ENCODE measurements at places on chromosomes 11 and 22.
A peak's percentile ranks its signal among the peaks of the same experiment; 100 is the strongest.

DNA sequence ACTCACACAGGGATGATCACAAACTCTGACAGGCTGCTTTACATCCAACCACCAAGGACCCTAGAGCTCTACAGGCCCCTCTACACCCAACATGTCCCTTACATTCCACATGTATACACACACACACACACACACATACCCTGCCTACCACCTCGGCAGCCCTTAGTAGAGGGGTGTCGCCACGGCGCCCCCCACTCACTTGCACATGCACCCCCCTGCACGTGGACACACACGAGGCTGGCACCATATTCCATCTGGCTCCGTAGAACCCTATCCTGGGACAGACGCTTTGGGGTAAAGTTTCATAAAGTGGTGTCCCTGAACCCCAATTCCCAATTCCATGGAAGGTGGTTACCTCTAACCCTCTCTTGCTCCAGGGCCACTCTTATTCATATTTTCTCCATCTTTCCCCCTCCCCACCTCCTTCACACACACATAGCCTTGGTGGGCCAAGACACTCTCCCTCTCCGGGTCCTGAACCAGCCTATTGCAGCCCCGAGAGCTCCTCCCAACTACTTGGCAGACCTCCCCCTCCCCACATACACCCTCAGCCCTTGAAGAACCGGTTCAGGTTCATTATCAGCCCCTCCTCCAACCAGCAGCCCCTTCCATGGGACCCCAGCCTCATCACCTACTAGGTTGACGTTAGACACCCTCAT lies 809 bp downstream of the PDE2A start:
- no peak for DNase-seq

GRCh38 chr11:774873-775592 lies 2.3 kb downstream of the GATD1 start:
- DNase-seq, result no peak

DNA sequence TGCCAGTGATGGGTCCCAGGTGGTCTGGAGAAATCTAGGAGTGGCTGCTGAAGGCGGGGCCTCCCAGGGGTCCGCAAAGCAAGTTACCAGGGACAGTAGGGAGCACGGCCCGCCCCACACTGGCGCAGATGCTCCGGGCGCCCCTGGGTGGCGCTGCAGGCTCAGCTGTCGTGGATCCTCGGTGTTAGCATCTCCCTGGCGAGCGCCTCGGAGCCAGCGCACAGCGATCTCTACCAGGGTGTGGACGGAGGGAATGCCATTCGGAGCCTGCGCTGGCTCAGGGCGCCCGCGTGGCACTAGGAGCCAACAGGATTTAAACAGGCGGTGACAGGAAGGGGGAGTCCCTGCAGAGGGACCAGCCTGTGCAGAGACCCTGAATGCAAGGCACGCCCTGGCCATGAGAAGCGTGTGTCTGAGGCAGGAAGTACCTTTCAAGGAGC lies 20.2 kb downstream of the FADS3 start:
- DNase-seq, result peak; percentile 96

GRCh38 chr11:71284525-71285092 lies 32.2 kb upstream of the SHANK2 start:
- no peak for DNase-seq

DNA sequence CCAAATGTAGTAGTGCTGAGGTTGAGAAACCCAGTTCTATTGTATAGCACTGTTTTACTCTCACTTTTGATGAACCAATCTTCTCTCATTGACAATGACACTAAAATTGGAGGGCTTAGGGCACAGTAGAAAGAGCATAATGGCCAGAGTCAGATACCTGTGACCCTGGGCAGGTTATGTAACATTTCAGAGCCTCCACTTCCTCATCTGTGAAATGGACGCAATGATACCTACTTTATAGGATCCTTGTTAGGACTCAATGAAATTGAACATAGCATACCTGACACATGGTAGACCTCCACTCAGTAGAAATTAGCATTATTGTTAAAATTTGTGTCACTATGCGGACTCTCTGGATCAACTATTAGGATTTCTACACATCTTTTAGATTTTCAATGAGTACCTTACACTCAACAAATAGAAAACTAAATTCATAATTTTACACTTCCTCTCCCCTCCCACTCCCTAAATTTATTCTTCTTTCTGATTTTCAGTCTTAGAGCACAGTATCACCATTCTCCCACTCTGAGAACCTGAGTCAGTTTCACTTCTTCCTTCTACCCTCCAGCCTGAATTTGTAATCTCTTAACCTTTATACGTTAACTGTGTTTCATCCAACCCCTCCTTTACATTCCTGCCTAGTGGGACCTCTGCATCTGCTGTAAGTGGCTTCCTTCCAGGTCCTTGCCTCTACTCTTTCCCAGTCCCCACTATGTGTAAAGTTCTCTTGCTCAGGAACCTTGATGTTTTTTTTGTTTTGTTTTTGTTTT lies 78.3 kb downstream of the MICAL2 start:
- DNase-seq, result no peak

- no peak for DNase-seq
Observed at GRCh38 chr22:49642331-49642730, 185.3 kb downstream of the BRD1 start.

- no peak for DNase-seq
Observed at GRCh38 chr11:86141727-86142126, 72.8 kb upstream of the PICALM start.

GRCh38 chr11:3907590-3907989 lies 52.1 kb downstream of the STIM1 start:
- no peak for DNase-seq

GRCh38 chr22:39409516-39410029 lies 10.0 kb downstream of the TAB1 start:
- DNase-seq, result no peak

- DNase-seq, result no peak
Observed at GRCh38 chr11:117870103-117870952, 6.1 kb downstream of the FXYD6 start.

DNA sequence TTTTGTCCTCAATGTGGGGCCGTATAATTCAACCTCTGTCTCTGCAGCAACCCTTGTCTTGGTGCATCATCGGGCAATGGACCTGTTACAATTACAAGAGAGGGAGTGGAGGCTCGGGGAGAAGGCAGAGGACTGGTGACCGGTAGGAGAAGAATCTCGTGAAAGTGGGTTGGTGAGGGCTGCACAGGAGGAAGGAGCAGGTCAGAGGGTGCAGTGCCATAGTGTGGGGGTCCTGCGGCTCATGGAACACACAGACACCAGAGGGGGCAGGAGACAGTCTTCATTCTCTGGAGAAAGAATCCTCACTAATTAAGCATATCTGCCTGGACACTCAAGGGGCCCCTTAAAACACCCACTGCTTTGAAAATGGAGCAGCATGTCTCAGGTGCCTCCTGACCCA lies 174.7 kb upstream of the B3GAT1 start:
- DNase-seq, result no peak

GRCh38 chr11:107970049-107970448 lies 38.6 kb upstream of the CUL5 start:
- DNase-seq, result no peak

DNA sequence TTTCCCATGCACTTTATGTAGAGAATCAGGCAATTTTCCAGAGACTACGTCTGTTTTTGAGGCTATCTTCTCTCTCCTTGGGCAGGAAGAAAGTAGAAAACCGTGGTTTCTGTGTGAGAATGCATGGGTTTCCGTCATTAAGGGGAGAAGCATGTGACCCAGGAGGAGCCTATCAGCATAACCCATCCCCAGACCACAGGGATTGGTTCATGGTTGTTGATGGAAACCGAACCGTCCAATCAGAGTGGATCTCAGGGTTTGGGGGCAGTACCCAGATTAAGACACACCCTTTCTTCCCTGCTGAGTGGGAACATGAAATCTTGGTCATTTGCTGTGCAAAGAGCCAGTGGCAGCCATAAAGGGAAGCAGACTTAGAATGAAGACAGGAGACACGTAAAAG lies 517.8 kb downstream of the MN1 start:
- no peak for DNase-seq

- no peak for DNase-seq
Observed at GRCh38 chr11:131602431-131602830, 232.0 kb downstream of the NTM start.

DNA sequence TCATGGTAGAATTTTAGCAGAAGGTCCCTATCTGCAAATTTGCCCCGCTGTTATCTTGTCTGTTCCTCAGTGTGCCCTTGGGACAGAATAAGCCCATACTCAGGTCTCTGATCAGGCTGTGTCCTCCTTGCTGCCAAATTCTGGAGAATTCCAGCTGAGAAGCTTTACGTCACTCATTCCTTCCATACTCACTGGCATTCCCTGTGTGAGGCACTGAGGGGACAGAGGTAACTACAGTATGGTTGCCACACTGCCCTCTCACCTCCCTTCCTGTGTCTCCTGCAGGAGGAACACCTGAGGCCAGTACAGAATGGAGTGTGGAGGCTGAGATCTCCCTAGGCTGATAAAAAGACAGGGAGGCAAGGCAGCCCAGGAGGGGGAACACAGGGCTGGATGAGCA lies 31.5 kb downstream of the SHISA8 start:
- no peak for DNase-seq

DNA sequence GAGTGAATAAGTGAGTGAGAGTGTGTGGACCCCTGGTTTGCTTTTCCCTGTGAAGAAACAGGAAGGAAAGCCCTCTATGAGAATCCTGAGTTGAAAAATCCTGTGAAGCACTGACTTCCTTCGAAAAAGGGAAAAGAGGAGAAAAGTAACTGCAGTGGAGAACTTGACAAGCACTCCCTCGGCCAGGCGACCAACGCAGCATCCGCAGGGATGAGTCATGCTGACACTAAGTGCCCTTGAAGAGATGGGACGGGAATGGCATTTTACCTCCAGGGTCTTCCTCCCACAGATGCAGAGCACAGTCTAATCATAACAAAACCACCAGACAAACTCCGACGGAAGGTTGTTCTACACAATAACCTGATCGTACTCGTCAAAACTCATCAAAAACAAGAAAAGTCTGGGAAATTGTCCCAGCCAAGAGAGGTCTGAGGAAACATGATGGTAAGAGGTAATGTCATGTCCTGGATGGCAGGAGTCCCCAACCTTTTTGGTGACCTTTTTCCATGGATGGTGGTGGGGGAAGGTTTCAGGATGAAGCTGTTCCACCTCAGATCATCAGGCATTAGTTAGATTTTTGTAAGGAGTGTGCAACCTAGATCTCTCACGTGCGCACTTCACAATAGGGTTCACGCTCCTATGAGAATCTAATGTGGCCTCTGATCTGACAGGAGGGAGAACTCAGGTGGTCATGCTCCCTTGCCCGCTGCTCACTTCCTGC lies 132.2 kb upstream of the B3GAT1 start:
- DNase-seq, result no peak

DNA sequence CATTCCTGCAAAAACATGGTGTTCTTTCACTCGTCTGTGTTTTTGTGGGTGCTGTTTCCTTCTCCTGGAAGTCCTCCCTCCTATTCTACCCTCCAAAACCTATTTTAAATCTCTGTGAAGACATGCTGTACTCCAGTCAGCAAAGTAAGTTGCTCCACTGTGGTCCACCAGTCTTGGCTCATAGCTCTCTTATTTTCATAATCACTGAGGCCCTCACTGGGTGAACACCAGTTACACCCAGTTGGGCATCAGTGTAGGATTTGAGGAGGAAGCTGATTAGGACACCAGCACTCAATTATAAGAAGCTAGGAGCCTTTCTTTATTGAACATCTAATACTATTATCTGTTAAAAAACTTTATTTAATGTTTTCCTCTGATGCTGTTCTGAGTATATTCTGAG lies 23.9 kb upstream of the EED start:
- DNase-seq, result no peak

DNA sequence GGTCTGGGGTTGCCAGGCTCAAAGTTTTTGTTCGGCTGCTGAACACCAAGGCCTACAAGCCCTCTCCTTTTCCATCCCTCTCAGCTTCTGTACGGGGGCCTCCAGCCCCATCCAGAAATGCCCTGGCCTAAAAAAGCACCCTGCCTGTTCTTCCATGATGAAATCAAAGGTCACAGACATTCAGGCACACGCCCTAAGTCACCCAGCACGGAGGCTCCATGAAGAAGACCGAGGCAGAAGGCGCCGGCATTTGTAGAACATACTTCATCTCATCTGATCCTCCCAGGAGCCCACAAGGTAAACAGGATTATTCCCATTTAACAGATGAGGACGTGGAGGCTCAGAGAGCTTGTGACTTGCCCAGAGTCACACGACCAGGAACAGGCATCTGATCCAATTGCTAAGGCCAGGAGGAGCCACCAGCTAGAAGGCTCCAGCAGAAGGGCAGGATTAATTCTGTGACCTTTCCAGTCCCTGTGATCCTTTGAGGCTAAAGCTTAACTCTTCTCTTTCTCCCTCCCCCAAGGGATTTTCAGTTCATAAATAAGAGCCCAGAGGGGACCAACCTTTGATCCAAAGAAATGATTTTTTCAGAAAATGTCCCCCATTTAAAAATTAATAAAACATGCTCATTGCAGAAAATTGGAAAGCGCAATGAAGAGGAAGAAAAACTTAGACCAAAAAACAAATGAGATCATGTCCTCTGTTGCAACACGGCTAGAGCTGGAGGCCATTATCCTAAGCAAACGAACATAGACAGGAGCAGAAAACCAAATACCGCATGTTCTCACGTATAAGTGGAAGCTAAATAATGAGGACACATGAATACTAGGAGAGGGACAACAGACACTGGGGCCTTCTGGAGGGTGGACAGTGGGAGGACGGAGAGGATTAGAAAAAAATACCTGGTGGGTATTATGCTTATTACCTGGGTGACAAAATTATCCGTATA lies 38.7 kb downstream of the CYTH4 start:
- no peak for DNase-seq

DNA sequence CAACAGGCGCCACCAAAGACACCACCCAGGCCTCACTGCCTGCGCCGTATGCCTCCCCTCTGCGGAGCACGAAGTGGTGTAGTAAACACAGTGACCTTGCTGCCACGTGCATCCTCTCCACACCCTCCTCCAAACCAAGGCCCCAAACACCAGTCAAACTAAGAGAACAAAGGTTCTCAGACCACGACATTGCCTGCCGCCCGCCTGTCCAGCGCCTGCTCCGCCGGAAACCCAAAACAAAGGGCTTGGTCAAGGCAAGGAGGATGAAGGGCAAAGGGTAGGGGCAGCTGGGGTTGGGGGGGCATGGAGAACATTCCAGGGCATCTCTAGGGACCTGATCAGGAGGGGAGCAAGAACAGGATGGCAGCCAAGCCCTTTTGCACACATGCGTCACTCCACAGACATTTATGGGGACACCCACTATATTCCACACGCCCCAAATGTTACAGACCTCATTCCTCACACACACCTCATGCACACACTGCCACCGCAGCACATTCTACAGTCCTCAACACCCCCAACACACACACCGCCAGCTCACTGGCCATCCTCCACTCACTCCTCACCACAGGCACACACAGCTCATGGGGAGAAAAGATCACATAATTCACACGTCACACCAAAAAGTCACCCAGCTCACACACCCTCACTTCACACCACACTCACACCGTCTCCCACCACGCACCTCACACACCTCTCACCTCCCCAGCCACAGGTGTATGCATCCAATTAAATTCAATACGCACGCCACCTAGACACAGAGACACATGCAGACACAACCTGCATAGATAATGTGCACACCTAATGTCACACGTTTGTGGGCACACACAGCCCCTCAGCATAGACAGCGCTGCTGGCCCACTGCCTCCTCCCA lies 34.5 kb downstream of the PDE2A start:
- DNase-seq, result no peak

GRCh38 chr22:19933341-19934241 lies 8.0 kb upstream of the COMT start:
- no peak for DNase-seq
